Stimulated activated CD4-positive, alpha-beta T cell treated with anti-CD3 and anti-CD28 coated beads, TNF-alpha, amount 100 ng/mL, for 4 hours (primary cell): ENCODE measurements at places on chromosomes 4 and X.

GRCh38 chr4:39102297-39102696, 40.3 kb downstream of the KLHL5 start:
- no peak for DNase-seq

GRCh38 chr4:949656-950055, 17.4 kb downstream of the TMEM175 start:
- no peak for DNase-seq

GRCh38 chr4:83171436-83172039, 57.0 kb upstream of the PLAC8 start:
- no peak for DNase-seq

DNA sequence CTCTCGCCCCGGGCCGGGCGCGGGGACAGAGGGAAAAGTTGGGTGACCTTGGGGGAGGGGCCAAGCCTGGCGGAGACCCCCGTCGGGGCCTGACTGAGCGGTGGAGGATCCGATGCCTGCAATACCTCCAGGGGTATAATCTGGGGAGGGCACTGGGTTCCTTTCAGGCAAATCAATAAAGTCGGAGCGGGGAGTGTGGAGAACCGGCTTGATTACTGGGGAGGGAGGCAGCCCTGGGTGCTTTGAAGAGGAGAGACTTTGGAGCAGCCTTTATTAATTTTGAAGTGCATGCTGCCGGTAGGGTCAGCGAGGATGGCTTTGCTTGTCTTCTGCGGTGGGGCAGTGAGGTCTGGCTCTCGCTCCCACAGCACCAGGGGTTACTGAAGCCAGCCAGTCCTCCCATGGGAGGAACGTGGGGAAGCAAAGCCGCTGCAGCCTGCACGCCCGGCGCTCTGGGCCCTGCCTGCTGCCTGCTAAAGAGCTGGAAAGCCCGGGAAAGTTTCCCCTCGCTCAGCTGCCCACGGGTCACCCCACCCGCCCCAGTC, 403 bp upstream of the LGI2 start:
- no peak for DNase-seq

GRCh38 chrX:46386511-46386910, 158.7 kb downstream of the ZNF674 start:
- no peak for DNase-seq

GRCh38 chr4:183435803-183436202, 8.6 kb upstream of the CDKN2AIP start:
- DNase-seq, result no peak

DNA sequence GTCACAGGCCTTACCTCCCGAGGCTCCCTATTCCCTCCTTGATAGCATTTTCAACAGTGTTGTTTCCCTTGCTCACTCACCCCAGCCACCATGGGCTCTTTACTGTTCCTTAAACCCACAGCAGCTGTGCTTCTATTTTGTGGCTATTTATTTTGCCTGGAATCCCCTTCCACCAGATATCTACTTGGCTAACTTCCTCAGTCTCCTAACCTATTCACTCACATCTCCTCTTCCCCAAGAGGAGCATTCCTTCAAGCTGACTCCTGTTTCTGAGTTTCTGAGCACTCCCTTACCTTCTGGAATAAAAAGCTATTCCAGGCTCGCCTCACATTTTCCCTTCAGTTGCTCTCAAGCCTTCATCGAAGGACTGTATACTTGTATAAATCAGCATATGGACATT, 50.5 kb downstream of the CXCL1 start:
- no peak for DNase-seq

DNA sequence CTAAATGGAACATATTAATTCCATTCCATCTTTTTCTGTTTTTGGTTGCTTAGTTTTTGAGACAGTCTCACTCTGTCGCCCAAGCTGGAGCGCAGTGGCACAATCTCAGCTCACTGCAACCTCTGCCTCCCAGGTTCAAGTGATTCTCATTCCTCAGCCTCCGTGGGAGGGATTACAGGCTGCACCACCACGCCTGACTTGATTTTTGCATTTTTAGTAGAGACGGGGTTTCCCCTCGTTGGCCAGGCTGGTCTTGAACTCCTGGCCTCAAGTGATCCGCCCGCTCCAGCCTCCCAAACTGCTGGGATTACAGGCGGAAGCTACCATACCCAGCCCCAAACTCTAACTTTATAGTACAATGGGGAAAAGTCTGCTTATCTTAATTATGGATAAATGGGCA, 11.2 kb downstream of the HNRNPD start:
- no peak for DNase-seq

DNA sequence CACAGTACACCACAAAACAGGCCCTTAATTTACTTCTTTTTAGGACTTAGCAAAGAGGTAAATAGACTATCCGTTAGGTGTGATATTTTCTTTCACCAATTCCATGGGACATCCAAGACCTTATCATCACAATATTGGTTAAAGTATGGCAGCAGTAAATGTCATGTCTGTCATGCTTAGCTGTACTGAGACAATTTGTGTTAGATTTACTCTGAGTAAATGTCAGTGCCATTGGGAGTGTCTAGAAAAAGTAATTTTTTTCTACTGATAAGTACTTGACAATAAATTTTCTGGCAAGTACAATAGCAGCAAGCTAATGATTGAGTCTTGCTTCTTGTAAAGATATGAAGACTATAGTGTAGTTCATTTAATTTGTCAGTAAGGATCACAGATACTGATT, 756.1 kb downstream of the FAM133A start:
- no peak for DNase-seq

- DNase-seq, result no peak
These were observed 88.1 kb downstream of the ARHGAP6 start for GRCh38 chrX:11577603-11578002.

DNA sequence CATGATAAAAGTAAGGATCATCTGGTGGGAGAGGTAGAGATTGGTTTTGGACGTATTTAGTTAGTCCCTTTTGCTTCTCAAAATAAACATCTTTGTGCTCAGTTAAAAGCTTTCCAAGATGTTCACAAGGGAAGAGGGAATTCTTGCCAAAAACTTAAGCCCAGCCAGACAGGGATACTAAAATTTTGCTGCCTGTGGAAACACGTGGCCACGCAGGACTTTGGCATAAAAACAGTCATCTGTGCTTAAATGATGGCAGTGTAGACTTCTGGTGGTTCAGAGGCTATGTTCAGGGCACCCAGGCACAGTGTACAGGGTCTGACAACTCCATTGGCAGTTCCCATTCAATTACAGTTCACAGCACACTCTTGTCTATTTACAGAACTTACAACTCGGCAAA, 93.2 kb upstream of the JADE1 start:
- DNase-seq, result no peak

DNA sequence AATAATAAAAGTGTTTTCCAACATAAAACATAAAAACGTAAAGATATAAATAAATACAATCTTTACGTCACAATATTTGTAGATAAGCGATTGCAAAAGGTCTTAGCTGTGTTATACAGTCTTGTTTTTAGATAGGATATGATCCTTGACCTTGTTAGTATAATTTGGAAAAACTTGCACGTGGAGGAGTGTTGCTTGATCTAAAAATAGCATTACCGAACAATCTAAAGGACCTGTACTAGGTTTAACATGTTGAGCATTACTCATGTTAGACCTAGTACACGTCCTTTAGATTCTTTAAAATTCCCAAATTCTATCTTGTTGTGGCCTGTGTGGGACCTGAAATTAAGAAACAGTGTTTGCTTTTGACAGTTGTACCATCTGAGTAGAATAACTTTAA, 1.6 kb downstream of the METAP1 start:
- no peak for DNase-seq

DNA sequence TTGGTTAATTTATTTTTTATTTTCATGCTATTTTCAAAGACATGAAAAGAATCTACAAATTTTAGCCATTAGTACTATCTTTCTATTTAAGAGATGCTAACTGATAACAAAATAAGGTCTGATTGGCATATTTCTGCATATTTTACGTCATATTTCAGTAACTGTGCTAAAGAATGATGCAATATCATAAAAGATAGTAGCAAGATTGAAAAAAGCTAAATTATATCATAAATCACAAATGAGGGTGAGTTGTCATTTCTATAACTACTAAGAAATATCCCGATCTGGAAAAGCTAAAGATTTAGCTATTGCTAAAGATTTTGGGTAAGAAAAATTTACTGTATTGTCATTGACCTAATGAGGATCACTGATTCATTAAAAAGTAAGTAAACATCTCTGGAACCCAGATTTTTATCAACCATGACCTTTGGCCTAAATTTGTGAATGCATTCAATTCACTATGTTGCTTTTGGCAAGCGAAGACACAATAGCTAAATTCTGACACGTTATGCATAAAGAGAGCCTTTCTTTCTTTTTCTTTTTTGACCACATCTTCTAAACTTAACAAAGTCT, 103.6 kb downstream of the HPGD start:
- DNase-seq, result no peak

GRCh38 chr4:73608689-73609594, 11.3 kb downstream of the RASSF6 start:
- no peak for DNase-seq

GRCh38 chr4:123987408-123987807, 590.8 kb downstream of the SPRY1 start:
- no peak for DNase-seq
